ENCODE measurements at places on chromosomes 5 and 9.

DNA sequence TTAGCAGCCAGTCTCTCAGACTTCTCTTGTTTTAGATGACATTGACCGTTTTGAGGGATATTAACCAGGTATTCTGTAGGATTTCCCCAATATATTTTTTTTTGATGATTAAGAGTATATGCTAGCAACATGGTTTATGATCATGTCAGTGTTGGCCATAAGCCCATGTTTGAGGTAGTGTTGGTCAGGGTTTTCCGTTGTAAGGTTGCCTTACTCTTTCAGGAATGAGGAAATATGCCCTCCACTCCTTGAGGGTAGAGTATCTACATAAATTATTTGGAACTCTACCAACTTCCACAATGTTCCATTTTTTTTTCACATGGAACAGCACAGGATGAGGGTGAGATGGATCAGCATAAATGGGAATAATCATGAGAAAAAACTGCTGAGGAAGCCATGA, 188.4 kb upstream of the PRDM9 start:
- no peak for DNase-seq

DNA sequence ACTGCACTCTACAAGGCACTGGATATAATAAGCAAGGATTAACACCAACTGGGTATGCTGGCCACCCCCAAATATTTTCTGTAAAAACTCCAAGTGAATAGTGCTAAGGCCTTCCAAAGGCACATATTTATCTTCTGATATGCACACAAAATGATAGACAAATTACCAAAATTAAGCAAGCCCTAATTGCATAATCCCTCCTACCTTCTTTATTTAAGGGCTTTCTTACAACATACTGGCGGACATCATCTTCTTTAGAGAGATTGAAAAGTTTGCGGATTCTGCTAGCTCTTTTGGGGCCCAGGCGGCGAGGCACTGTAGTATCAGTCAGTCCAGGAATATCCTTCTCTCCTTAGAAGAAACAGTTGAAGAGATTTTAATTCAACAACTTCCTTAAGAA, 1.9 kb downstream of the RPS6 start:
- DNase-seq = no peak

- DNase-seq = no peak
These were observed 4.1 kb downstream of the NFIL3 start for GRCh38 chr9:91419222-91420191.

- DNase-seq = no peak
These were observed 10.7 kb downstream of the SLC25A25 start for GRCh38 chr9:128078504-128079434.

- peak; percentile 55 for DNase-seq
These were observed 71.5 kb upstream of the RPS23 start for GRCh38 chr5:82349652-82350051.

DNA sequence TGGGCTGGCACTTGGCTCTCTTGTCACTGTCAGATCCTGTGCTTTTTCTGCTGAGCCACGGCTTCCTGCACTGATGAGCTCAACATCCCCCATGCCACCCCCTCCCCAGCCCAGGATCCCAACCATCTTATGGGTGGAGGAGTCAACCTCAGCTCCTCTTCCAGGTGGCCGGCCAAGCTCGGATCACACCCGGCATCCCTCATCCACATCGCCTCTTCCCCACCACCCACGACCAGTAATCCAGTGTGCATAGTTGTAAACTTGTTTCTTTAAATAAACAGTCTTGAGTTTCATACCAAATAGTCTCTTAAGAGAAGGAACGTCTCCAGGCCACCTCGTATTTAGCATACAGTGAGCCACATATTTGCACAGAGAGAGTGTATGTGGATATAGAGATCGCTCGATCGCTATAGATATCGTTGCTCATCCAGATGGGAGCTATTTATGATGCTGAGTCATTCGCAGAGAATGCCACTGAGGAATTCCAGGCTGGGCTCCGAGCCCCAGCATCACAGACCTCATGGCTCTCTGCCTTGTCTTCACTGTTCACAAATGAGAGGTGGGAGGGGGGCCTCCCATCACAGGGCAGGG, 61.8 kb upstream of the CPLX2 start:
- DNase-seq = no peak

Measured in NCI-H82 (cell line).